ENCODE measurements at places on chromosomes 6 and 20.

GRCh38 chr6:157831424-157832249, 8.6 kb downstream of the SNX9 start:
- no peak for DNase-seq

DNA sequence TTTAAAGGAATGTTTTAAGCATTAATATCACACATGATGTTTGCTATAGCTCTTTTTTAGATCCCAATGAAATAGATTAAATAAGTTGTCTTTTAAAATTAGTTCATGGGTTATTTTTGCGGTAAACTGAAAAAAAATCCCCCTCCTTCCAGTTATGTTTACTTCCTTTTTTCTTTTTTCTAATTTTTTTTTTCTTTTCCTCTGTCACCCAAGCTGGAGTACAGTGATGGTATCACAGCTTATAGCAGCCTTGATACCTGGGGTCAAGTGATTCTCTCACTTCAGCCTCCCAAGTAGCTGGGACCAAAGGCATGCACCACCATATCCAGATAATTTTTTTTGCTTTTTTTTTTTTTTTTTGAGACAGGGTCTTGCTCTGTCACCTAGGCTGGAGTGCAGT, 17.8 kb upstream of the SCAF8 start:
- DNase-seq = no peak

DNA sequence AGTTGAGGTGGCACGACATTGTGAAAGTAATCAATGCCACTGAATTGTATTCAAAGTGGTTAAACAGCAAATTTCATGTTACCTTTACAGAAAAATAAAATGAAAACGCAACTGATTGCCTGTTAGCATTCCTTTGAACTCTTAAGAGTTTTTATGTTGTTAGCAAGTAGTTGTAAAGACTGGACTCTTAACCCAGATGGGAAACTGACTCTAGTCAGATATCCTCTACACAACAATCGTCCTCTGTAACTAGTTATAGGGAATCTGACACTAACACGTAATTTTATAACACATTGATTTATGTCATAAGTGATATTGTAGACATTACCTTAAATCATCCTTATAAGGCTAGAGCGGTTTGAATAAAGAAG, 3.0 kb upstream of the FBXO9 start:
- no peak for DNase-seq

DNA sequence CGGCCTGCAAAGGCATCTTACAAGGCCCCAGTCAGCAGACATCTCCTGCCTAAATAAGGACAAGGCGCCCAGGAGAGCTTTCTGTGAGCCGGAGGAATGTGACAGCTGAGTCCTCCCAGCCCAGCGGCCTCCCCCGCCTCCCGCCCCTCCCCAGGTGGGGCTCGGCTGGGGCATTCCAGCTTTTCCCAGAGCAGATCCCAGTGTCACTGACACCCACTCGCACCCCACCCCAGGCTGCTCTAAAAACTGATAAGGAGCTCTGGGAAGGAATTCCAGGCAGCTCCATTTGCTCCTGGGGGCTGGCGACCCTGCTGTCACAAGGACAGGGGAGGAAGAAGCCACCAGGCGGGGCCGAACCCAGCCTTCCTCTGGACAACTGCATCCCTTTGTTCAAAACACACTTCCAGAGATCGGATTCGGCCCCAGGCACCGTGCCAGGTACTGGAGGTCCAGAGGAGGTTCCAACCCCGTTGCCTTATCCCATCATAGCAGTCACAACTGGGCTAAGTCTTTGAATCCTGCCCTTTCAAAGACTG, 49.7 kb downstream of the JPH2 start:
- no peak for DNase-seq

GRCh38 chr6:126701676-126702560, 362.0 kb downstream of the CENPW start:
- no peak for DNase-seq

DNA sequence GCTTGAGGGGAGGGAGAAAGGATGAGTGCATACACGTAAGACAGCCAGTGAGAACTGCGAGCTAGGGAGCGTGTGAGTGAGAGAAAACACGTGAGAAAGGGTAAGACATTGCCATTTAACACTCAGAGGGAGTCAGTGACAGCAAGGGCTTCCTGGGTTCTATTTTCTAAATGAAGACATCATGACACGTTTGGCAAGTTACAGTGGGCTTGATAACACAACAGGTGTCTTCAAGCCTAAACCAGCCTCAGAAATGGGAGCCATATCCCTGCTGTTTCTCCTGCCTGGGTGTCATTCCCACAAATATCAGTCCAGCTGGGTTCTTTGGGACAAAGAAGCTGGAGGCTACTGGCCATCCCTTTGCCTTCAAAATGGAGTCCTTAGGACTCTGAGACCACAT, 16.9 kb upstream of the MOCS1 start:
- no peak for DNase-seq

DNA sequence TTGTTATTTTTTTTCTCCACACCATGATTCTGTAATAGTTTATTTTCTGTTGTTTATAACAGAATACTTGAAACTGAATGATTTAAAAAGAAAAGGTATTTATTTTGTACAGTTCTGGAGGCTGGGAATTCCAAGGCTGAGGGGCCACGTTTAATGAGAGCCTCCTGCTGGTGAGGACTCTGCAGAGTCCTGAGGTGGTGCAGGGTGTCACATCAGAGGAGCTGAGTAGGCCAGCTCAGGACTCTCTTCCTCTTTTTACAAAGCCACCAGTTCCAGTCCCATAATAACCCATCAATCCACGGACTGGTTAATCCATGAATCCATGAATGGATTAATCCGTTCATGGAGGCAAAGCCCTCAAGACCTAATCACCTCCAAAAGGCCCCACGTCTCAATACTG, 71.6 kb downstream of the TFAP2A start:
- no peak for DNase-seq

GRCh38 chr6:139370283-139370998, 4.0 kb downstream of the CITED2 start:
- no peak for DNase-seq

- no peak for DNase-seq
Measured at GRCh38 chr20:21571841-21572690, 58.2 kb upstream of the NKX2-2 start.

Data from activated naive CD4-positive, alpha-beta T cell treated with anti-CD3 and anti-CD28 coated beads, Interleukin-2, amount 50 U/mL, for 72 hours (primary cell).